ENCODE measurements at places on chromosomes 13 and 19.

DNA sequence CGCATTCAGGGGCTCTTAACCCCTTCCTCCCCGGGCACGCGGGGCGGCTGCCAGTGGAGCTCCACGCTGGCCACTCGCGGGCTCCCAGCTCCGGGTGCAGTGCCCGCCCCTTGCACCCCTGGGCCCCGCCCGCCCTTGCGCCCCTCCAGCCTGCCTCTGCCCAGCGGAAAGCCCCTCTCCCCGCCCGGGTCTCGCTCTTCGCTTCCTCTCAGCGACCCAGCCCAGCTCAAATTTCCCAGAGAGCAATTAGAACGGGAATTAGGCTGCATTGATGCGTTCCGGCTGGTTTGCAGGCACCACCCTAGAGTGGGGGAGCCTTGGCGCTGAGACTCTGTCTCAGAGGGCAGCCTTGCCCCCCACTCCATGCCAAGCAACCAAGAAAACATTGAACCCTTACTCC is 1.8 kb upstream of the GSX1 start:
- no peak for DNase-seq

DNA sequence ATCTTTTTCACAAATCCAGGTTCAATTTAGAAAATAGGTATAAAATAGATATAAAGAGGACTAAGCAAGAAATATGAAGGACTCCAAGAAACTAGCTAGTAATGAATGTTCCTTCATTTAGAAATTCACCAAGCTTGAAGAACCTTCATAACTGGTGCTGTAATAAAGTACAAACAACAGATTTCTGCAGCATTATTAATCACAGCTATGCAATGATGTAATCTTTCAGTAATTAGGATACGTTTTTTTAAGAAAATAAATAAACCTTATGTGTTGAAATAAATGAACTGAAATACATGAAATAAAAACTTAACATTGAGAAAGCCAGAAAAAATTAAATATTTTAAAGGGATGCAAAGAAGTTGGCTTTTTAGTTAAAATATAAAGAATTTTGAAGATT is 236.1 kb downstream of the RGCC start:
- peak; percentile 22 for DNase-seq

DNA sequence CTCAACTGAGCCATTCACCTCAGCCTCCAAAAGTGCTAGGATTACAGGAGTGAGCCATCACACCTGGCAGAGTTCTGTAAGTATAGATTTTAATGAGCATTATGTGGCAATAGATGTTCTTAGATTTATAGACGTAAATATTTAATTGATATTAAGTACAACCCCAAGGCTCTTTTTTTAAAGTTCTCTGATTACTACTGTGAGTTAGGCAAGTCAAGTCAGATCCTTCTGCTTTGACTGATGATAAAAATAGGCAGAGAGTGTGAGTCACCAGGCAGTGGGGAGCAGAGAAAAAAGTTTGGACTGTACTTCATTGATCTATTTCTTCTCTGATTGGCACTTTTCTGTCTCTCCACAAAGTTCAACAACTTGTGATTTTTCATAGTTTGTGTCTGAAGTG is 1379.9 kb downstream of the UQCRFS1 start:
- peak; percentile 1 for DNase-seq

GRCh38 chr19:29263305-29264135 is 50.6 kb upstream of the UQCRFS1 start:
- peak; percentile 38 for DNase-seq

- peak; percentile 62 for DNase-seq
Observed at GRCh38 chr19:53808710-53809125, 15.4 kb downstream of the NLRP12 start.

DNA sequence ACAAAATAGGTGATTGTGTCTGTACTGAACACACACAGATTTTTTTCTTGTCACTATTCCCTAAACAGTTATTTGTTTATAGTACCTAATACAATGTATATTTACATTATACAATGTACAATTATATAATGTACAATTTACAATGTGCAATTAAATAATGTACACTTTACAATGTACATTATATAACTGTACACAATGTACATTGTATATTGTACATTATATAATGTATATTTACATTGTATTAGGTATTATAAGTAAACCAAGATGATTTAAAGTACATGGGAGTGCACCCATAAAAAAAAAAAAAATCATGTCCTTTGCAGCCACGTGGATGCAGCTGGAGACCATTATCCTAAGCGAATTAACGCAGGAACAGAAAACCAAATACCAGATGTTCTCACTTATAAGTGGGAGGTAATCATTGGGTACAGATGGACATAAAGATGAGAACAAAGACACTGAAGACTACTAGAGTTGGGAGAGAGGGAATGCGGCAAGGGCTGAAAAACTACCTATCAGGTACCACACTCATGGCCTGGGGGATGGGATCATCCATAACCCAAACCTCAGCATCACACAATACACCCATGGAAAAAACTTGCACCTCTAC is 68.1 kb downstream of the ABCC4 start:
- DNase-seq: peak; percentile 15

GRCh38 chr13:90321281-90321931 is 1026.1 kb upstream of the MIR17HG start:
- DNase-seq: no peak

- no peak for DNase-seq
Observed at GRCh38 chr19:8142513-8142900, 6.9 kb downstream of the FBN3 start.

- DNase-seq: peak; percentile 20
Observed at GRCh38 chr19:56383826-56384605, 9.3 kb downstream of the ZNF582 start.

GRCh38 chr19:45164577-45165335 is 4.0 kb upstream of the NKPD1 start:
- DNase-seq: peak; percentile 55

GRCh38 chr13:66367356-66367755 is 862.8 kb downstream of the PCDH9 start:
- no peak for DNase-seq

- DNase-seq: peak; percentile 11
Observed at GRCh38 chr13:59890054-59890453, 273.7 kb downstream of the DIAPH3 start.

DNA sequence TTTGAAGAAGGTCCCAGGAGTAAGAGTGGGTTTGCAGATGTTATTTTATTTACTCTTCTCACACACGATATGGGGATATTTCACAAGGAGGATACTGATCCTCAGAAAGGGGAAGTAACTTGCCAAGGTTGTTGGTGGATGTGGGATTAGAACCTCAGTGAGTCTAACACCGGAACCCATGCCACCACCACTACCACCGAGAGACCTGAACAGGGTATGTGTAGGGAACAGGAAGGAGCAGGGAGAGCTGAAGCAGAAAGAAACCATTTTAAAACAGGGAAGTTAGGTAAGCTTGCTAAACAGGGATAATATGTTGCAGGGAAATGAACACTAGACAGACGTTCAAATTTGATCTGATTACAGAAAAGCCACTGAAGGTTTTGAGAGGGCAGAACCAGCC is 11.6 kb upstream of the CEACAM3 start:
- no peak for DNase-seq

- no peak for DNase-seq
Observed at GRCh38 chr19:30932854-30933253, 416.4 kb downstream of the TSHZ3 start.

DNA sequence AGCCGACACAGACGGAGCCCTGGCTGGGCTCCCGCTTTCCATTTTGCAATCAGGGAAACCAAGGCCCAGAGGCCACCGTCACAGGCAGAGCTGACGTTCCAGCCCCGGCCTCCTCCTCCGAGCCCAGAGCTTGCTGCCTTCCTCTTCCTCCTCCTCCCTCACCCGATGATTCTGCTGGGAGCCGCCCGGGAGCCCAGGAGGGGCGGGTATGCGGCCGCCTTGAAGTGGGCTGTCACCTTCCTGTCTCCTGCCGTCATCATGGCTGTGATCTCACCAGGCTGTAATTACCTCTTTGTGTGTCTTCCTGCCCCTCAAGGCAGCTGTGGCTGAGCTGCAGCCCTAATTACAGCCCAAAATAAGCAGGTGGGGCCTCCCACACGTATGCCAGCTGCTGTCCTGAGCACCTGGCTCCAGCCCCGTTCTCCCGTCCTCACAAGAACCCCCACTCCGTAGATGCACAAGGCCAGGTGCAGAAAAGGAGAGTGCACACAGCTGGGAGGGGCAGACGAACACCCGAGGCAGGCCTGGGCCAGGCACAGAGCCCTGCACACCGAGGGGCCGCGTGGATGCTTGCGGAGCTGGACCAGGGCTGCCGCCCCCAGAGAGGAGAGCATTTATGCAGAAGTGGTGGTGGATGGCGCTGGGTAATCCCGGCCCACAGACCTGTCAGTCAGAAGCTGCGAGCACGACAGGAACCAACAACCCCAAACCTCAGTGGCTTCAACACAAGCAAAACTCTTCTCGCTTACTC is 4.0 kb downstream of the TPGS1 start:
- no peak for DNase-seq

- DNase-seq: peak; percentile 27
Observed at GRCh38 chr13:111330066-111330610, 9.7 kb downstream of the TEX29 start.

GRCh38 chr19:19371059-19371458 is 34.4 kb upstream of the GATAD2A start:
- DNase-seq: no peak

DNA sequence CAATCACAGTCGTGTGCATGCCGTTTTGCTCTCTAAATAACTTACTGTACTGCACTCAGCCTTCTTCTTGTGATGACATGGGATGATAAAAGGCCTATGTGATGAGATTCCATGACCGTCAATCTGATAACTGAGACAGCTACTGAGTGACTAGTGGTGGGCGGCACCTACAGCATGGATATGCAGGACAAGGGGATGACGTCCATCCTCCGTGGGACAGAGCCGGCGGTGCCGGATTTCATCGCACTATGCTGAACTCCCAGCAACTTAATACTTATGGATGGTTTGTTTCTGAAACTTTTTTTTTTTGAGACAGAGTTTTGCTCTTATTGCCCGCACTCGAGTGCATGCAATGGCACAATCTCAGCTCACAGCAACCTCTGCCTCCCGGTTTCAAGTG is 146.8 kb upstream of the TSHZ3 start:
- no peak for DNase-seq

GRCh38 chr13:57075588-57075987 is 65.1 kb upstream of the PRR20A start:
- DNase-seq: no peak

- DNase-seq: no peak
Observed at GRCh38 chr13:33316890-33317289, 31.3 kb upstream of the STARD13 start.

GRCh38 chr13:82458169-82458568 is 1424.1 kb downstream of the SLITRK1 start:
- DNase-seq: no peak

DNA sequence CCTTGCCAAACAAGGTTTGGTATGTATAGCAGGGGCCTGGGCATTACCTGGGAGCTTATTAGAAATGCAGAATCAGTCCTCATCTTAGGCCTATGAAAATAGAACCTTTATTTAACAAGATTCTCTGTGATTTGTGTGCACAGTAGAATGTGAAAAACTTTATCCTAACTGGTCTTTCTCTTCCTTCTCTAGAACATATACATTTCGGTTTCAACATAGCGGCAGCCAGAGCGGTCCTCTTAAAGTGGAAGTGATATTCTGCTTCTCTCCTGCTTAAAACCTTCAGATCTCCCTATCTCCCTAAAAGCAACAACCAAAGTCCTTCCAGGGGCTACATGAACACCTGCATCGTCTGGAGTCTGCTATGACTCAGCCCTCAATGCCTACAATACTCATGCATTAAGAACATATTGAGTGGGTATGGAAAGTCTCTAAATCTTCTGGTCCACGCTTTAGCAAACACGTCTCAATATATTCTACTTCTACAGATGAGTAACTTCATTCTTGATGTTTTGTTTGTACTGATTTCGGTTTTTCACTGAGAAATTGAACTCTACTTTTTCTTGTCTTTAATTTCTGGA is 84.5 kb downstream of the SPRY2 start:
- DNase-seq: no peak

- no peak for DNase-seq
Observed at GRCh38 chr13:112770504-112770903, 80.7 kb downstream of the ATP11A start.

GRCh38 chr13:33026489-33027152 is 10.4 kb downstream of the KL start:
- DNase-seq: no peak

- DNase-seq: no peak
Observed at GRCh38 chr19:17532116-17532515, 20.7 kb downstream of the PGLS start.

- DNase-seq: peak; percentile 94
Observed at GRCh38 chr13:110965038-110965754, 50.3 kb upstream of the ANKRD10 start.

DNA sequence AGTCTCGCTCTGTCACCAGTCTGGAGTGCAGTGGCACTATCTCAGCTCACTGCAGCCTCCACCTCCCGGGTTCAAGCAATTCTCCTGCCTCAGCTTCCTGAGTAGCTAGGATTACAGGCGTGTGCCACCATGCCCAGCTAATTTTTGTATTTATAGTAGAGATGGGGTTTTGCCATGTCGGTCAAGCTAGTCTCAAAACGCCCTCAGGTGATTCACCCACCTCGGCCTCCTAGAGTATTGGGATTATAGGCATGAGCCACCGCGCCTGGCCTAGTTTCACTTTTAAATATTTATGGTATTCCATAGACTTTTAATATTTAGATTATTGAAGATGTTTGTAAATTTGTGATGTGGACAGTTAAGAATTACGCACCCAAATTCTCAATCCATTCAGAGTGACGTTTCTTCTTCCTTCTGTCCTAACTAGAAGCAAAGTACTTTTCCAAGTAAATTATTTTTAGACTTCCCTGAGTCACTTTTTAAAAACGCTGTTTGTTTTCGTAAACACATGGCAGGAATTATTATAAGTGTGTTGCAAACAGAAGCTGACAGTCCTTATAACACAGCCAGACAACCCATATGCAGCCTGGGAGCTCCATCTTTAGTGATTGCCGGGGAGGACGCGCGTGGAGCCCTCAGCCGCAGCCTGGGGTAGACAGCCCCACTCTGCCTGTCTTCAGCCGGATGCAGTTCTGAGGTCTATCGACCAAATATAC is 131.7 kb downstream of the ATP11A start:
- no peak for DNase-seq

DNA sequence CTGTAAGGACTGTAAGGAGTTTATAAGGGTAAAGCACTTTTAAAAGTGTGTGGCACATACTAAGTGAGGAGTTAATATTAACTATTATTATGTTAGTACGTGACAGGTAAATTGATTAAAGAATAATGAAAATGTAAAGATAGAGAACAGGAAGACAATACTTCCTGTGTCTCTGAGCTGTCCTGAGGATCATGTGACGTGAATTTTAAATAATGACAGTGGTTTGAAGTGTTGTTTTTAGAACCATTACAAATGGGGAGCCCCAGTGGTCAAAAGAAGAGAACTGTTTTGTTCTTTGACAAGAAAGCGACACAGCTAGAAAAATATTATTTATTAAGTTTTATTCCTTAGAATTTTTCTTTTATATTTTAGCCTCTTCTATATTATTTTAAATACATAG is 241.2 kb upstream of the STARD13 start:
- DNase-seq: no peak

All from fibroblast of mammary gland (primary cell).